Hematopoietic multipotent progenitor cell treated with erythropoietin and hydrocortisone succinate and interleukin-3 and kit ligand, for 6 days (in vitro differentiated cells): ENCODE measurements at places on chromosomes 1 and 21.

DNA sequence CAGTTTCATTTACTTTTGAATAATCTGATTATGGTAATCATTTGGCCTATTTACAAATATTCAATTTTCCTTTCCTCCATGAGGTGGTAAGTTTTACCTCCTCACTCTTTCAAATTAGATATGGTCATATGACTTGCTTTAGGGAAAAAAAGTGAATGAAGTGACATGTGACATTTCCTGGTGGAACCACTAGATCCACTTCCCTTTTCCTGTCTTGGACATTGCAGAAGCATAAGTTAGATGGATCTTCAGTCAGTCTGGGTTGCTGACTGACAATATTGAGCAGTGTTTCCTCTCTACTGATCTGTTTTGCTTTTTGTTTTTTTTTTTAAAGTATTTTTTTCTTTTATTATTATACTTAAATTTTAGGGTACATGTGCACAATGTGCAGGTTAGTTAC is 481.1 kb upstream of the PTBP2 start:
- no peak for DNase-seq

DNA sequence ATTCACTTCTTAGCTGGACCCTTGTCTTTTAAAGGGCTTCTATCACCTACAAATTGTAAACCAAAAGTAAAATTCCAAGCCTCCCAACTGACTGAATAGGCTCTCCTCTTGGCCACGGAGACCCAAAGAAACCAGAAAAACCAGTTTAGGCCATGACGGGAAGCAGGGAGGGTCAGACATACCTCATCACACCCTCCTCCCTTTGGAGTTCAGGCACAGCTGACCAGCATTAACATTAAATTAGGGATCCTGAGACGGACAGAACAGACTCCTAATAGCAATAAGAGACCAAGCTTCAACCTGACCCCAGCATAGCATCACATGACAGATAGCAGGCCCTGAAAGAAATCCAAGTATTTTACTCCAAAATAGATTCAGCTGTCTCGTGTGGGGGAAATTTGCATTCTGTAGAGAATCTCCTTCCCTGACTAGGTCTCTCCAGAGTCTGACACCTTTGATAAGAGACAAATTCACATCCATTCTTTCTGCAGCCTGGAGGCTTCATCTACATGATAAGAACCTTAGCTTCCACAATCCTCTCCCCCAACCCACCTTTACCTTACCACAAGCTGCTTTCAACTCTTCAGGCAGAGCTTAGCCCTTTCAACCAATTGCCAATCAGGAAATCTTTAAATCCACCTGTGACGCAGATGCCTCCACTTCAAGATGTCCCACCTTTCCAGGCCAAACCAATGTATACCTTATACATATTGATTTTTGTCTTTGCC is 177.1 kb upstream of the RAB4A start:
- no peak for DNase-seq

- DNase-seq = no peak
Observed at GRCh38 chr1:196873385-196873784, 14.5 kb upstream of the CFHR4 start.

- no peak for DNase-seq
Observed at GRCh38 chr1:17018849-17019248, 7.1 kb upstream of the ATP13A2 start.

DNA sequence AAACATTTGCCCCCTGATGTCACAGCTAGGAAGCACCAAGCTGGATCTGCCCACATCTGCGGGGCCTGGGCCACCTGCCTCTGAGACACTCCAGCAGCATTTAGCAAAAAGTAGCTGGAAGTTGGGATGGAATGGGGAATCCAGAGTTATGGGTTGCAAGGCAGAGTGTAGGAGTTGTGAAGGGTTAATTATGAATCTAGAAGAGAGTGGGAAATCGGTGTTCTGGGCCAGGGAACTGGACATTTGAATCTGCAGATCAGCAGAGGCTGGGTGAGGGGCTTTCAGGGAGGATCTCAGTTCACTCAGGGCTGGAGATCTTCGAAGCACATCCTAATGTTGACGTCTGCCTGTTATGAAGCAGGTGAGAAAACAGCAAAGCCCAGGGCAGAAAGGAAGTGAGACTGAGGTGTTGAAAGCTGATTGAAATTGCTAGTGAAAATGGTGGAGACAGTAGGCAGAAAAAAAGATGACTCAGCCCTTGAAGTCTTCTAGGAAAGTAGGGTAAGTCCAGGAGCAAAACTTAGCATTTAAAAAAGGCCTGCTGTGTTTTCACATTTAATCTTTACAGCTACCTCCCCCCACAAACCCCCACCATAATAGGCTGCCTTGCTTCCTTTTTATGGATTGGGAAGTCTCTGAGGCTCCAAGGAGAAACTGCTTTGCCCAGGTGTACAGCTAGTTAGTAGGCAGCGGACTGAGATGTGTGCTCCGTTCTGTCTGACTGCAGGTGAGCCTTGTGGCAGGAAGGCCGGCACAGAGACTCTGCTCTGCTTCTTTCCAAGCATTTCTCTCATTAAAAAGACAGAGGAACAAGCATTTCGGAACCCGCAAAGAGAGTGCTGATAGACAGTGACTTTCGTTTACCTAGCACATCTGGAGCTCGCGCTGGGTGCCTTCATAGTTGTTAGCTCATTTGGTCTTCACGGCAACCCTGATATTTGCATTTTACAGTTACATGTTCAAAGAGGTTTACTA is 7.2 kb downstream of the VANGL1 start:
- no peak for DNase-seq

DNA sequence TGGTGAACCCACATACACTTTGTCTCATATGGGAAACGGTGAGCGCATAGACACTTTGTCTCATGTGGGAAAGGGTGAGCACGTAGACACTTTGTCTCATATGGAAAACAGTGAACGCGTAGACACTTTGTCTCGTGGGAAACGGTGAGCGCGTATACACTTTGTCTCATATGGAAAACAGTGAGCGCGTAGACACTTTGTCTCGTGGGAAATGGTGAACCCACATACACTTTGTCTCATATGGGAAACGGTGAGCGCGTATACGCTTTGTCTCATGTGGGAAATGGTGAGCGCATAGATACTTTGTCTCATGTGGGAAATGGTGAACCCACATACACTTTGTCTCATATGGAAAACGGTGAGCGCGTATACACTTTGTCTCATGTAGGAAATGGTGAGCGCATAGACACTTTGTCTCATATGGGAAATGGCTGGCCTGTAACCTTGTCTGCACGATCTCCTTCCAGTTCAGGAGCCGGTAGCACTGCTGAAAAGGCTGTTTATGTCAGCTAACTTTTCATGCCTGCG is 50.7 kb upstream of the TRAPPC10 start:
- DNase-seq = no peak

GRCh38 chr1:244445320-244446181 is 6.2 kb downstream of the ADSS2 start:
- no peak for DNase-seq

DNA sequence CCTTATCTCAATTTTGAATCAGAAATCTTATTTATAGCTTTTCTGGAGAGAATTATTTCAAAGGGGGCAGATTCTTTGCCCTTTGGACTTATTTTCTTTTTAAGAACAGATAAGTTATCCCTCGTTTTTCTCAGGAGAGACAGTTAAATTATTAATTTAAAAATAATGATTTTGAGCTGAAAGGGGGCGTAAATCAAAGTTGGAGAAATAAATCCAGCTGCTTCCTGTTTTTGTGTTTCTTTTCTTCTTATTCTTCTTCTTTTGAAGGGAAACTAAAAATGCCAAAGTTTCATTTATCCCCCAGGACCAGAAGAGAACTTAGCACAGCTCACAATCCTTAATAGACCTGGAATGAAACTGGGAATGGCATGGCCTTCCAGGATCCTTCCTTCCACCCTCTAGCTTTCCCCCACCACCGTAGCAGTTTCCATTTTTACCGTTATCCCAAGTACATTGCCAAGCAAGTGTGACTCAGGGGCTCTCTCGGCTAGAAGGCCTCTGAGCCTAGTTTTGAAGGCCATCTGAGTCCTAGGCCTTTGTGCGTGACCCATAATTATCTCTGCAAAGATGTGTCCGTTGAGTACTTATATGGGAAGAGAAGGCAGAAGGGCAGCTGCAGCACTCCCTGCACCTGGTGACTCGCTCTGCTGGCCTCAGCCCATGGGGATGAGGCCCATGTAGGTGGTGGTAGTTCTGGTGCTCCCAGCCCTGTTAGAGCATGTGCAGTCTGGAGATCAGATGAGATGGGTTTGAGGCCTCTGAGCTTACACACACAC is 181.7 kb downstream of the ROR1 start:
- DNase-seq = no peak

DNA sequence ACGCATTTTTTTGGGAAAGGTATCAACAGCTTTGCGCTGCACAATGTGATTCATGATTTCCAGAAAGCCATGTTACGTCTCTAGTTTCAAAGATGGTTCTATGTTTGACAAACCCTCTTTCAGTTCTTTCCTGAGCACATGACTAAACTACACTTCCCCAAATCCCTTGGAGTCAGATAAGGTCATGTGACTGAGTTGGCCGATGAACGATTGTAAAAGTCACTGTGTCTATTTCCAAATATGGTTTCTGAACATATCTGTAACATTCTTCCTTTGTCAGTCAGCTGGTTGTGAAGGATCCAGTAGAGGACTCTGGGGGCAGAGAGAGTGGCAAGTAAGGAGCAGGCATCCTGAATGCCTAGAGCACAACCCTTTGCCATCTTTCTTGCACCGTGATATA is 35.4 kb downstream of the TMPRSS15 start:
- DNase-seq = no peak

DNA sequence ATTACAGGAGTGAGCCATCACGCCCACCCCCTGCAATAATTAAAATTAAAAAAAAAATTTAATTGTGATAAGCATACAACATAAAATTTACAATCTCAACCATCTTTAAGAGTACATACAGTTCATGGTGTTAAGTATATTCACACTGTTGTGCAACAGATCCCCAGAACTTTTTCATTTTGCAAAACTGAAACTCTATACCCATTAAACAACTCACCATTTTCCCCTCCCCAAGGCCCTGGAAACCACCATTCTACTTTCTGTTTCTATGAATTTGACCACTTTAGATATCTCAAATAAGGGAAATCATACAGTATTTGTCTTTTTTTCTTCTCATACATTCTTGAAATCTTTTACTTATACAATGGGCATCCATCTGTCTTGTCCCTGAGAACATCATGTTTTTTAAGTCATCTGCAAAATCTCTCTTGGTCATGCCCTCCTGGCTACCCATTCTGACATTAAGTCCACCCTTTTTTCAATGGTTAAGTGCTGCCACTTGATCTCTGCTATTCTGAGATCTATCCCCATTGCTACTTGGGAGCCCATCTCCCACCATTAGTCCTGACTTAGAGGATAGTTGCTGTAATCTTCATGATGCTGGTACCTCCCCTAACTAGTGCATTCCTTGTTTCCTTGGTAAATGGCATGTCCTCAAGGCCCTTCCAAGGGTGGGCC is 39.4 kb upstream of the ZFYVE9 start:
- DNase-seq = no peak

DNA sequence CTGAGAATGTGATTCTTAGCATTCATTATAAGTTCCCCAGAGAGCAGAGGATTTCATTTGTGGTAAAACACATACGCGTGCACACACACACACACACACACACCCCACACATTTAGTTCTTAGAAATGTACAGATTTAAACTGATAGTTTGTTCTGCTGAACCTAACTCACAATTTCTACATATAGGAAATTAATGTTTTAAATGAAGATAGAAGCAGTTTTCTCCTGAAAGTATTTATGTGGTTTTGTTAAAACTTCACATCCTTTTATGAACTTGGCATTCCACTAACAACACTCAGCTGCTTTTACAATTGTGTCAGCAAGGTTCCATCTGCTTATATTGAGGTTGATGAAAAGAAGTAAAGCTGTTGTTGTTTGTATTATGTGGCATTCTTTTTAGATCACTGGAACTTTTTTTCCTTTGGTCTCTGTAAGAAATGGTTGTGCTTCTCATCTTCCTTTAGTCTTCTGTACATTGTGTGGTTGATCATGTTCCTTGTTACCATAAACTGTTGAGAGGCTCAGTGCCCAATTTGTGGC is 41.6 kb downstream of the AK4 start:
- no peak for DNase-seq

- DNase-seq = no peak
Observed at GRCh38 chr1:15023205-15023604, 130.3 kb upstream of the TMEM51 start.

DNA sequence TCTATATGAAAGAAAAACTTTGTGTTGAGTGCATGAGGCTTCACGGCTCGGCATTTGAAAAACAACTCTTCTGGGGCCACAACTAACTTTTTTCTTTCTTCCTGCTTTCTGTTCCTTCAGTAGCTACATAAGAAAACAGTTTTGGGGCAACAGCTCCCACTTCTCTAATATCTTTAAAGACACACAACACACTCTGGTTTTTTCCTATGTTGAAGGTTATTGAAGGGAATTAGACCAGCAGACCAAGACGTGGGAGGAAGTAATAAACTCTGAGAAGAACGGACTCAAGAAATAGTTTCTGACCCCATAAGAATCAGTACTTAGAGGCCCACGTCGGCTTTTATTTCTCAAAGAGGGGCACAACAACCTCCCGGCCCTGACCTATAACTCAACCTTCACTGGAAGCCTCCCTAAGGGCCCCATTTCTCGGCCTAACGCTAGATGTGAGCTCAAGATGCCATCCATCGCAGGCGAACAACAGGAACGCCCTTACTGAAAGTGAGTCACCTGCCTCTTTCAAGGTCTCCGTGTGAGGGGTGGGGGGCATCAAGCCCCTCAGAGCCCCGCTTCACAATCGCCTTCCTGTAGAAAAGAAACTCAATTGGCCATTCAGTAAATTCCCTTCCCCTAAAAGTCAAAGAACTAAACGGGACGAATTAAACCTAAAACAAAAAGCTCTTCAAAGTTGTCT is 844 bp downstream of the ZMYM6 start:
- peak; percentile 74 for DNase-seq

DNA sequence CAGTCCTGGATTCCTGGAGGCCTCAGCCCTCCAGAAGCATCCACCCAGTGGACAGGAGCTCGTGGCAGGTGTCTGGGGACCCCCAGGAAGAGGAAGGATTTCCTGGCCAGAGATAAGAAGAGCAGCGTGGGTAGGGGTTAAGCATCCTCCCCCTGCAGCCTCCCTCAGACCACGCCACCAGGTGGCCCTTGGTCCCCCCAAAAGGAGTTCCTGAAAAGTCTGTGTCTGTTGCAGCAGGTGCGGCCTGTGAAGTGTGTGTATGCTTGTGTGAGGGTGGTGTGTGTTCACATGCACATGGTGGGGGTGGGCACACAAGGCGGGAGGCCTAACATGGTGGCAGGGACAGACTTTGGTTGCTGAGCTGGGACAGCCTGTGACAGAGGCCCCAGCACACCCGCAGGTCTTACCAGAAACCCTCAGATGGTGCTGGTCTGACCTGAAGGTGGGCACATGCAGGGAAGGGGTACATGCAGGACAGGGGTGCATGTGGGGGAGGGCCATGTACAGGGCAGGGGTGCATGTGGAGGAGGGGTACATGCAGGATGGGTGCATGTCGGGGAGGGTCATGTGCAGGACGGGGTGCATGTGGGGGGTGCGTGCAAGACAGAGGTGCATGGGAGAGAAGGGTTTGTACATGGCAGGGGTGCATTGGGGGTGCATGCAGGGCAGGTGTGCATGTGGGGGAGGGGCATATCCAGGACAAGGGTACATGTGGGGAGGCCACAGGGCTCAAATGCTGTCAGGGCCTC is 18.2 kb upstream of the RUNX3 start:
- DNase-seq = no peak

- no peak for DNase-seq
Observed at GRCh38 chr1:187744665-187745064, 915.9 kb downstream of the PLA2G4A start.

GRCh38 chr1:235079443-235080296 is 49.0 kb downstream of the TOMM20 start:
- no peak for DNase-seq

- DNase-seq = no peak
Observed at GRCh38 chr1:19366599-19367536, 54.7 kb downstream of the SLC66A1 start.
